ENCODE measurements at places on chromosomes 16 and 17.

DNA sequence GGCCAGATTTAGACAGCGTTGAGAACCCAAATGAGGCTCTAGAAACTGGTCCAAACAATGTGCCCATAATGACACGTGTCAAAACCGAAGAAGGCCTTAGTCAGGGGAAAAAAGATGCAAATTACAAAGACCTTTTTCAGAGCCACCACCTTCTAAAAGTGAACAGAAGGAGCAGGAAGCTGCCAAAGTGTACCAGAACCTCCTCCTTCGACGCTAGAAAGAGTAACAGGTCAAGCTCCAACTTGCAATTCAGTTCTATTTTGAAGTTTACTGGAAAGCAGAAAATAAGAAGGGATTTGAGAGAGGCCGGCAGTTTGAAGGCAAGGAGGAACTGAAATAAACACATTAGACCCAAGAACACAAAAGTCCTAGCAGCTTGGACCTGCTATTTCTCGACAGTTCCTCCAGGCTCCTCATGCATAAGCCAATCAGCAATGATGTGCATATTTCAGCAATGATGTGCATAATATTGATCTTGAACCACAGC is 61.8 kb downstream of the XYLT1 start:
- no peak for DNase-seq

DNA sequence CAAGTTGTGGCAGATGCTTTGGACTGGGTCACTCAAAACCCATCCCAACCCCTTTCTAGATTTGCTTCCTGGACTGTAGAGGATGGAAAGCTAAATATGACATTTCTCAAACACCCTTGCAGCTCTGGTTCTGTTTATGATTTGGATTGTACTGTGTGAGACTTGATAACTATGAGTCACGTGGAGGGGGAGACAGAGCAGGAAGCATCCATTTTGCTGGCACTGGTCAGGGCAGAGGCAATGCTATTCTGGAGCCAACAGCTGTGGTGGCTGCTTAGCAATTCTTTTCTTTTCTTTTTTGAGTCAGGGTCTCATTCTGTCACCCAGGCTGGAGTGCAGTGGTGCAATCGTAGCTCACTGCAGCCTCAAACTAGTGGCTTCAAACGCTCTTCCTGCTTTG is 13.6 kb upstream of the TERF2 start:
- peak; percentile 17 for DNase-seq

DNA sequence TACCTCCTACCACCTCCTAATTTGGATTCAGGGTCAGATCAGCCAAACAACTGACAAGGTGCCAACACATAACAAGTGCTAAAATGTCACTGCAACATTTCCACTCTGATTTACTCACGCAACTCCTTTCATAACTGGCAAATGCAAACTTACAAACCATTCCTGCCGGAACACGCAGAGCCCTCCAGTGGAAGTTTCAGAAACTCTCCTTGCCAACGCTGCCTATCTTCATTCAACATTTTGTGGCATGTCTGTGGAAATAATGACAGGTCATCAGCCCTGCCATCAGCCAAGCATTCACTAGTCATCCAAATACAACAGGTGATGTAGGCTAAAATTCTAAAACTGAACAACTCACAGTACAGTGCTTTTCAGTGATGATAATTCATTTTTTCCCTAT is 37.7 kb upstream of the OR3A1 start:
- DNase-seq = no peak

DNA sequence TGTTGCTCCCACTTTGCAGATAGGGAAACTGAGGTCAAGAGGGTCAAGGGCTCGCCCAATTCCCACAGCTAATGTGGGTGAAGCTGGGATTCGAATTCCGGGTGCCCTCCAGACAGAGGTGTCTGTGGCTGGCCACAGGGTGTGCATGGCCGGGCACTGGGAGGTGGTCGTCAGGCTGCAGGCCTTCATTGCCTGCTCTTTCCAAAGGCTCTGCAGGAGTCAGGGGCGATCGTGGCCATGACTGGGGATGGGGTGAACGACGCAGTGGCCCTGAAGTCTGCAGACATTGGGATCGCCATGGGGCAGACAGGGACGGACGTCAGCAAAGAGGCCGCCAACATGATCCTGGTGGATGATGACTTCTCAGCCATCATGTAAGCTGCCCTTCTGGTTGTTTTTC is 49.8 kb downstream of the MEAK7 start:
- no peak for DNase-seq

DNA sequence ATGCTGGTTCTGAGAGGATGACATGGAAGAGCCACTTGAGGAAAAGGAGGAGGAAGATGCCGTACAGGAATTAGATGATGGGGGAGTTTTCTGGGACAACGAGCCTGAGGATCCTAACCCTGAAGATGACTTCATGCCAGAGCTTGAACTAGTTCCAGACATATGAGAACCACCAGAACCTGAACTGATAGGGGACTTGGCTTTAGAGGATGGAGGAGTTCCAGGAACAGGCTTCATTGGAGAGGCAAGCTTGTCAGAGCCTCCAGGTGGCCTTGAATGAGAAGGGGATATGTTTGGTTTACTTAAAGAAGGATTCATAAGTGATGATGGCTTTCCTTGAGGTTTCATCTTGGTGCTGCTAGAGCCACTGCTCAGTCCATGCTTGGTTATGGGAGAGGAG is 6.9 kb upstream of the FBXL20 start:
- DNase-seq = no peak

- peak; percentile 73 for DNase-seq
Observed at GRCh38 chr17:42378959-42379594, 9.2 kb downstream of the STAT3 start.

DNA sequence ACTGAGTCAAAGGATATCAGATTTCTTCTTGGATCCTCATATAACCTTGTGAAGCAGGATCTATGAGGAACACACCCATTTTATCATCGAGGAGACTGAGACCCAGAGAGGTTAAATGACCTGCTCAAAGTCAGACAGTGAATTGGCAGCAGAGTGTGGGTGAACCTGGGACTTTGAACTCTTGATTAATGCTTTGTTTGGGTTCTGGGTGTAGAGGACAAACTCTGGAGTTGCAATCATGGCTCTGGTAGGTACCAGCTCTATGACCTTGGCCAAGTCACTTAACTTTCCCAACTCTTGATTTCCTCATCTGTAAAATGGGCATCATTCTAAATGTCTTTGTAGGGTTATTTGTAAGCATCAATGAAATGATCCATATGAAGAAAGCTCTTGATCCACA is 166.4 kb downstream of the HAPSTR1 start:
- DNase-seq = no peak

- DNase-seq = no peak
Observed at GRCh38 chr16:67995423-67995822, 3.9 kb downstream of the DPEP2 start.

DNA sequence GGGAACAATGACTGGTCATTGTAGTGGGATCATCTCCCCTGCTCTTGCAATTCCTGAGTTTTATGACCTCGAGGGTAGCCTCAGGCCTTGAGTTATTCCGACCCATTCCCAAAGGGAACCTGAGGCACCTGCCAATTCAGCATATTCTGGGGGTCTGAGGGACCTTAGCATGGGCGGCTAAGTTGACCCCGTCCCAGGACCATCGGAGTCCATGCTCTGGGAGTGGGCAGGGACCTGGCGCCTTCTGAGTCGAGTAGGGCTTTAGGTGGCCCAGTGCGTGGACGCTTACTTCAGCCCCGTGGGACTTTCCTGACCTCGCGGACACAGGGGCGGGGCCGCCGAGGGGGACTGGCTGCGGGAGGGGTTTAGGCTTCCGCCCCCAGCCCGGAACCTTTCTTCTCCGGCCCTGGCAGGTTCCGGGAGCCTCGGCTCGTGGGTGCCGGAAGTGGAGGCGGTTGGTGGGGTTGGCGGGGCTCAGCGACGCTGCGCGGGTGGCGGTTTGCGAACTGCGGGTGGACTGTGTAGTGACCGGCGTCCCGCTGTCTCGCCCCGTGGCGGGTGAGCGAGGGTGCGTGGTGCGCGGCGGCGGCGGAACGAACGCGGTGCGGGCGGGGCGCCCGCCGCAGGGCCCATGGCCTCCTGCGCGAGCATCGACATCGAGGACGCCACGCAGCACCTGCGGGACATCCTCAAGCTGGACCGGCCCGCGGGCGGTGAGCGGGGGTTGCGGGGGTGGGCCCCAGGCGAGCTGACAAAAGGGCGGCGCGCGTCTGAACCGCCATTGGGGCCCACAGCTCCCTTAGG is at the start of gene EDC4:
TSS of gene EDC4 (plus strand) at position 422 of the 804 bp plus-strand sequence. CDS start at position 632, 210 bp downstream.
- peak; percentile 86 for DNase-seq

DNA sequence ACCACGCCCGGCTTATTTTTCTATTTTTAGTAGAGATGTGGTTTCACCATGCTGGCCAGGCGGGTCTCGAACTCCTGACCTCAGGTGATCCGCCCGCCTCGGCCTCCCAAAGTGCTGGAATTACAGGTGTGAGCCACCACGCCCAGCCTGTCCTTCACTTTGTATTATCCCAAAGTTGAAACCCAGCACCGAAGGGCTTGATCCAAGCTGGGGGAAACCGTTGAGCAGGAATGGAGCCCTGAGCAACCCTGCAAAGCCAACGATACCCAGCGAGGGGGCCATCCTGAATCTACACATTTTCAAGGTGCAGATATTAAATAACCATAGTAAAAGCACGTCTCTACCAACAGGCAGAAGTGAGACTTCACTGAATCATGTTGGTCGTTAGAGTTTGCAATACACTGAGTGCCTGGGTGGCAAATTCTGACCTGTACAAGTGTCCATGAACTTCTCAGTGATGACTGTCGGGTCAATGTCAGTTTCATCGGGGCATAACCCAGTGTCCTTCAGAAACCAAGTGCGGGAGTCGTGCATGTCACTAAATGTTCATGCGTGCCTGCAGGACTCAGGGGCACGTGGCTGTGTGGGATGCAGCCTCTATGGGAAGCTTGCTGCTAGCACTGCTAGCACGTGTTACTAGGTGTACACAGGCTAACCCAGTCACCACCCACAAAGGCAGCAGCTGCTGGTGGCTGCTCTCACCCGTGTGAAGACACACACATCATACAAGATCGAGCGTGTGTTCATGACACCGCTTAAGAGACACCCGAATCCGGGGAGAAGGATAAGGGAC is 10.5 kb upstream of the RBFOX3 start:
- no peak for DNase-seq

DNA sequence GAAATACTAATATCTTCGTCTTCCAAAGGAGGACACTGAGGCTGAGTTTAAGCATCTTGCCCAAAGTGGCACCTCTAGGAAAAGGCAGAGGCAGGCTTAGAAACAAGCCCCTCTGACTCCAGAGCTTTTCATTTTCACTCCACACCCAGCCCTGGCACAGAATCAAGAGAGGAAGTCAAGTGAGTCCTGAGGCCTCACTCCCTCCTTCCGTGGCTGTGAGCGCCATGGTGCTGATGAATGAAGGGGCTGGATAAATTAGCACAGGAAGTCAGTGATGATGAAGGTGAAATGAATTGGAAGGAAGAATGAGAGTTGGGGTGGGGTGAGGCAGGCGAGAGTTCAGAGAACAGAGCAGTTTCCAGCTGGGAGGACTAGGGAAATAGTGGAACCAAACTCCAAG is 179.3 kb downstream of the TMEM132E start:
- DNase-seq = no peak

DNA sequence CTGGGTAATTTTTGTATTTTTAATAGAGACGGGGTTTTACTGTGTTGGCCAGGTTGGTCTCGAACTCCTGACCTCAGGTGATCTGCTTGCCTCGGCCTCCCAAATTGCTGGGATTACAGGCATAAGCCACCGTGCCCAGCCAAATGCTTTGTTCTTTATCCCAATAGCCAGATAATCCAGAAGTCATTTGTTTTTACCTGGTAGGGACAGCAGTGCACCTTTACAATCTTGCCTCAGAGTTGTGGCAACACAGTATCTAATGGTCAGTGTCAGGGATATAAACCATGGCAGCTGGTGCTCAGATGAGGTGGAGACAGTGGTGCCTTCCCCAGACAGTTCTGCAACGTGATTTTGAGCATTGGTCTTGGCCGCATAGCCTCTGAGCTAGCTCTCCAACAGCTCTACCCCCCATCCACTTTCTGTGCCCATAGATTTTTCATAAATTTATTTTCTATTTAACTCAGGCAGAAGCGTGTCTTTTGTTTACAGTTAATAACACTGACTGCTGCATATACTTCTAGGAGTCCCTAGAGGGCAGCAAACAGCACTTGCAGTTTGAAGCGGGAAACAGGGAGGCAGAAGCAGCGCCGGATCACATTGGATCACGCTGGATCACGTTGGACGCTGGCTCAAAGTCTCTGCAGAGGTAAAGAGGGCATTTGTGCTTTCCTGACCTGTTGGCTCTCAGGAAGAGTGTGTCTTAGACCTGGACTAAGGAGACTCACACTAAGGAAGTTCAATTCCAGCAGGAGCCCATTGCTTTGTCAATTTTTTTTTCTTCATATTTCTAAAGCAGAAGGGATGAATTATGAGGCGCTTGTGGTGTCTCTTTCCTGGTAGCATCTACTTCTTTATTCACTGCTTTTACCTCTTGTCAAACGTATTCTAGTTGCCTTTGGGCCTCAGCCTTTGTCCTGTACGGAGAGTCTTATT is 5.1 kb upstream of the GGT6 start:
- peak; percentile 81 for DNase-seq

DNA sequence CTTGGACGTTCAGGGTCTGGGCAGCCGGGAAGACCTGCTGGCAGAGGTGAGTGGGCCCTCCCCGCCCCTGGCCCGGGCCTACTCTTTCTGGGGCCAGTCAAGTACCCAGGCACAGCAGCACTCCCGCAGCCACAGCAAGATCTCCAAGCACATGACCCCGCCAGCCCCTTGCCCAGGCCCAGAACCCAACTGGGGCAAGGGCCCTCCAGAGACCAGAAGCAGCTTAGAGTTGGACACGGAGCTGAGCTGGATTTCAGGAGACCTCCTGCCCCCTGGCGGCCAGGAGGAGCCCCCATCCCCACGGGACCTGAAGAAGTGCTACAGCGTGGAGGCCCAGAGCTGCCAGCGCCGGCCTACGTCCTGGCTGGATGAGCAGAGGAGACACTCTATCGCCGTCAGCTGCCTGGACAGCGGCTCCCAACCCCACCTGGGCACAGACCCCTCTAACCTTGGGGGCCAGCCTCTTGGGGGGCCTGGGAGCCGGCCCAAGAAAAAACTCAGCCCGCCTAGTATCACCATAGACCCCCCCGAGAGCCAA is 8.6 kb upstream of the ABCC3 start:
- peak; percentile 84 for DNase-seq

DNA sequence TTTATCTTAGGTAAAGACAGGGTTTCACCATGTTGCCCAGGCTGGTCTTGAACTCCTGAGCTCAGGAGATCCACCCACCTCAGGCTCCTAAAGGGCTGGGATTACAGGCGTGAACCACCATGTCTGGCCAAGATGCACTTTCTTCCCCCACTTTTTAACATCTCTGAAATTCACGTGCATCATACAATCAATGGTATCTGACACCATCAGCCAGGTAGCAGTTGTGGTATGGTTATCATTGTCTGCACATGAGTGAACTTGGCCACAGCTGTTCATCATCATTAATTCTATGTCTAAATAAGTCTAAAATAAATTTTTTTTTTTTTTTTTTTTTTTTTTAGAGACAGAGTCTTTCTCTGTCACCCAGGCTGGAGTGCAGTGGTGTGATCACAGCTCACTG is 34.2 kb upstream of the MYLK3 start:
- no peak for DNase-seq

DNA sequence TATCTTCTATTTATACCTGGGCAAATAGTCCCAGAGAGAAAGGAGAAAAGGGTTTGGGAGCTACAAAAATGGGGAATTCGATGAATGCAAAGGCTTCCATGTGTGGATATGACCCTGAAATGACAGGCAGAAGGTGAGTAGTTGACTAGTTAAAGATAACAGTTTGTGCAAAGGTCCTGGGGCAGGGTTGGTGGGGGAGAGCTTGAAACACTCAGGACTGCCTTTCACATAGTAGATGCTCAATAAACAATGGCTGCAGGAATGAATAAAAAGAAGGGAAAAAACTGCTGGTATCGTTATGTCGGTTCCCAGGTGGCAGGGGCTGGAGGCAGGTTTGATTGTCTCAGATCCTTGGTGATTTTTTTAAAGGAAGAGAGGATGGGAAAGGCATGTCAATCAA is 445.5 kb downstream of the HAPSTR1 start:
- no peak for DNase-seq

GRCh38 chr17:68054296-68054900 is 18.9 kb downstream of the KPNA2 start:
- no peak for DNase-seq
